NCI-H1417 treated with DMSO at 0.1 percent for 48 hours (cell line): ENCODE measurements at places on chromosomes 11 and 22.

DNA sequence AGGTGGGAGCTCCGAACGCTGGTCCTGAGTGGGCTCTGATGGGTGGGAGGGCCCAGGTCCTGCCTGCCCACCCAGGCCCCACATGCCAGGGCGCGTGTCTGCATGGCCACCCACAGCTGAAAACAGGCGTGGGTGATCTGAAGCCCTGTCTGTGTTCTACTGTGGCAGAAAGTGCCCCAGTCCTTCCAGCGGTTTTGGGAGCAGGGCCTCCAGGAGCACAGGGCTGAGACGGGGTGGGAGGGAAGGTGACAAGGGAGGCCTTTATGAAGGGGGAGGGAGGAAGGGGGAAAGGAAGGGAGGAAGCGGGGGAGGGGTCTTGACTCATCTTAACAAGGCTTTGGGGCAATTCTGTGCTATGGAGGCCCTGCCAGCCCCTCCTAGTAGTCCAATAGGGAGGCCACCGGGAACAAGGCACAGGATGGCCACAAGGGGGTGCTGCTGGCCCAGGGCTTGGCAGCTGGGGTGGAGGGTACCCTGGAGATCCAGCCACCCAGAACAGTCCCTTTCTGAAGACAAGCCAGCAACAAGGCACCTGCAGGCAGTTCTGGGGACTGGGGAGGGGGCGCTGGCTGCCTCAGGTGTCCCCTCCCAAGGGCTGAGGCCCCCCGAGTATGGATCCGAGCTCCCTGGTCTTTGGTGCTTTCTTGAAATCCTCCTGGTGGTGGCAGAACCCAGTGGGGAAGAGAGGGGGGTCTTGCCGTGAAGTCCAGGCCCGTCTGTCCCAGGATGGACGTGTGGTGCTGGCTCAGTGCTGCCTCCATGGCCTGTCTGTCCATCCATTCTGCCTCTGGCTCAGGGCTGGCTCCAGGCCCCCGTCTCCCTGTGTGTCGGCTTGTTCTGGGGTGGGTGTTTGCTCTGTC, 6.3 kb upstream of the FADS3 start:
- peak; percentile 6 for DNase-seq

GRCh38 chr11:28107191-28107749, 686 bp downstream of the KIF18A start:
- no peak for DNase-seq

- DNase-seq = no peak
Observed at GRCh38 chr11:75899806-75900205, 84.8 kb downstream of the UVRAG start.

DNA sequence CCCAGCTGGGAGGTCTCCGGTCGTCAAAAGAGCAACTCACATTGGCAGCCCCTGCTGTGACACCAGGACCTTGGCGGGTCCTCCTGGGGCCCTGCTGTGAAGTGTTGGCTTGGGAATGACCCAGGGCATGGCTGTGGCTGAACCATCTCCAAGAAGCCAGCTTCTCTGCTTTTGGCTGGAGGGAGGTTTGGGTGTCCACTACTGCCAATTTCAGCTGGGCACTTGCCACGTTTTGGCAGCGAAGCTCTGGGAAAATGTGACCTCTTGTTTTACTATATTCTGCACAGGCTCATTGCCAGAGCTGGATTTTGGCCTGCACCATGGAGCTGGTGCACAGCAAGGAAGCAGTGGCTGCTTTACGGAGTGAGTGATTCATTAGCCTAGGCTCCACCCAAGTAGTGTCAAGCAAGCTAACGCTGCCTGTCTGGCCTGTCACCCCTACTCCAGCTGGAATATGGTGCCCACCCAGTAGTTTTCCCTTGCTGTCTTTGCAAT, 24.3 kb upstream of the SMCO4 start:
- DNase-seq = no peak

GRCh38 chr22:42863349-42863961, 6.4 kb upstream of the ARFGAP3 start:
- no peak for DNase-seq

DNA sequence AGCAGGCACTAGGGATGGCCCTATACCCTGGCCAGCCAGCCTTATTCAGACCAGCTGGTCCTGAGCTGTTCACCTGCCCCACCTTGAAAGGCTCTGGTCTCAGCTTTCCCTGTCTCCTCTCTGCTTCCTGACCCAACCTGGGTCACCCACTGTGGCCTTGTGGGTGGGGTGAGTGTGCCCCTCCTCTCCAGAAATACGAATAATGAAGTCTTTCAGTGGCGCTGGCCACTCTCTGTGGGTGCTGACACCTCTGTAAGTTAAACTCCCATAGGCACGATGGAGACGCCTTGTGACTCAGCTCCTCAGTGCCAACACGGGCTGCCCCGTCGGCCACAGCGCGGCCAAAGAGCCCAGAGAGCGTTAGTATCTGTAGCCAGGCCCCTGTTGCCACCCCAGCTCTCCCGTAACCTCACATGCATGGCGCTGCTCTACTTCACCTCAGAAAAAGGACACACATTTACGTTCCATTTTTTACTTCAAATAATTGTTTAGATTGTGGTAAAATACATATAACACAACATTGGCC, 74.6 kb upstream of the SEPTIN5 start:
- no peak for DNase-seq

DNA sequence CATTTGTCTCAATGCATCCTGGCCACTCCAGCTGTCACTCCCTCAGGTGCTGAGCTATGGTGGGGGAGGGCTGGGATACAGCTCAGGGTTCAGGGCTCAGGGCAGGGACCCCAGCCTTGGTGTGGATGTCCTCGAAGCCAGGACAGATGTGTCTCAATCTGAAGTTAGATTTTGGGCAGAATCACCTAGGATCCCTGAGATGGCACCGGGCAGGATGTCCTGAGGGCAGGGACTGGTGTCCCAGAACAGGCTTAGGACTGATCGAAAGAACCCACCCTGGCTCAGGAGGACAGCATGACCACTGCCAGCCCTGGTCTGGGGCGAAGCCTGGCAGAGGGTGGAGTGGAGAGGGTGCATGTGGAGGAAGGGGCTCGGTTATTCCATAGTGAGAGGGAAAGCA, 96.8 kb upstream of the THY1 start:
- no peak for DNase-seq

- no peak for DNase-seq
Observed at GRCh38 chr11:58609723-58610122, 12.7 kb upstream of the CNTF start.

DNA sequence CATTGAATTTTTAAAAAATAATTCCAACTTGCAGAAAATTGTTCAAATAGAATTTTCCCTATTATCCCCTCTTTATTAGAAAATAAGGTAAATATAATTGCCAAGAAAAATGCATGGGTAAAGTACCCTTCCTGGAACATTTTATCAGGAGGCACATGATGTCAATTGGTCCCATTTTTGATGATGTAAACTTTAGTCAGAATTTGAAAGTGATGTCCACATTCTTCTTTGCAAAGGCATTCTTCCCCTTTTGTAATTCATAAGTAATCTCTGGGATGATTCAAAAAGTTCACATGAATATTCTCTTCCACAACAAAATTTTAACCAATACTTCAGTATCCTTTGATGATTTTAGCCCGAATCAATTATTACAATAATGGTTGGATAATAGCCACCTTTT, 86.9 kb upstream of the ANO3 start:
- no peak for DNase-seq

- DNase-seq = no peak
Observed at GRCh38 chr22:26673486-26673885, 16.1 kb downstream of the MIAT start.

DNA sequence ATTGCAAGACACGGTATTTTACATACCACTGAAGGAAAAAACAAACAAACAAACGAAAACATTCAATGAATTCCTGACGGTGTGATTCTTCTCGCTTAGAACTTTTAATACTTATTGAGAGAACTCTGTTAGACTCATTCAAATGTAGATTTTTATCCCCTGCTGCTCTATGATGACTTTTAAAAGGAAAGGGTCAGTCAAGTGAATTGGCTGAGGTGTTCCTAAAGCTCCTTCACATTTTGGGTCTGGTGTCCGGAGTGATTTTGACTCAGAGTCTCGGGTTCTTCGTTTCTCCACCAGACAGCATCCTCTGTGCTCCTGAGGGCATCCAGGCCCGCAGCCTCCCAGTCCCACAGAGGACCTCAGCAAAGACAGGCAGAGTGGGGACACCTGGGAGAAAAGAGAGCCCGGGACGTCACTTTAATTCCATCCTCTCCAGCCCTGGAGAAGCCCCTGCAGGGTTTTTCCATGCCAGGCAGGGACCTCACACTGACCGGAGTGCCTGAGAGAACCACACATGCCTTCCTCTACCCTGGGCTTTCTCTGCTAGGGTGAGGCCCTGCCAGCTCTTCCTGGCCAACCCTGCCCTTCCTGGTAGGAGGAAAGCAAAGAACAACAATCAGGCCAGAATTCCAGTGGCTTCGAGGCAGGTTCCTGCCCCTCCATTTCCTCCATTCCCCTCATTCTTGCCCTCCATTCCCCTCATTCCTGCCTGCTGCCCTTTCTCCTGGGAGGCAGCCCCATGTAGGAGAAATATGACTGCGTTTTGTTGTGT, 1.4 kb upstream of the CSF2RB start:
- DNase-seq = no peak

GRCh38 chr11:14081581-14082231, 119.2 kb downstream of the SPON1 start:
- DNase-seq = no peak

DNA sequence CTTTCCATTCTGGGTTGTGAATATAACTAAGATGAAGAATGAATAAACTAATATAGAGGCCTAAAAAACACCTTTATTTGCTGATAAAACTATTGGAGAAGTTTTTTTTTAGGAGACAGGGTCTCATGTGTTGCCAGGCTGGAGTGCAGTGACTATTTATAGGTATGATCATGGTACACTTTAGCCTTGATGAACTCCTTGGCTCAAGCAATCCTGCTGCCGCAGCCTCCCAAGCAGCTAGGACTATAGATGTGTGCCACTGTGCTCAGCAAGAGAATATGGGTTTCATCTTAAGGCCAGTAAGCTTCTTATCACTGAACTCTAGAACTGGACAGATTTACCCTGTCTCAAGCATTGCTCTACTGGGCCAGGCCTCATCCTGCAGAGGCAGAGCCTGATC, 26.6 kb downstream of the CCDC90B start:
- DNase-seq = no peak

GRCh38 chr22:37147186-37147990, 2.3 kb downstream of the IL2RB start:
- DNase-seq = no peak

- DNase-seq = no peak
Observed at GRCh38 chr11:86383041-86383955, 8.6 kb downstream of the CCDC81 start.

- no peak for DNase-seq
Observed at GRCh38 chr22:33088418-33088817, 30.2 kb upstream of the SYN3 start.

GRCh38 chr11:79173615-79174014, 267.2 kb downstream of the TENM4 start:
- no peak for DNase-seq

DNA sequence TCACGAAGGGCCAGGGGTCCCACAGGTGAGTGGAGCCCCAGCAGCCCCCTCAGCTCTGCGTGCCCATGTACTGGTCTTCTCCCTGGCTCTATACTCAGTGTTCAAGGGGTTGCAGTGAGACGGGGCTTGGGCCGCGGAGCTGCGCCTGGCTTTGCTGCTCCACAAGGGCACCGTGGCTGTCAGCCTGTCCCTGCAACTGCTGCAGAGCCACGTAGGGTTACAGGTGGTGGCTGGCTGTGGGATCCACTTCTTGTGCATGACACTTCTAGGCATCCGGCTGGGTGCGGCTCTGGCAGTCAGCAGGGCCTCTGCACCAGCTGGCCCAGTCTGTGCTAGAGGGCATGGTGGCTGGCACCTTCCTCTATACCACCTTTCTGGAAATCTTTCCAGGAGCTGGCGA, 14.3 kb downstream of the MTFP1 start:
- no peak for DNase-seq

GRCh38 chr22:21674638-21675245, 8.9 kb downstream of the PPIL2 start:
- no peak for DNase-seq

DNA sequence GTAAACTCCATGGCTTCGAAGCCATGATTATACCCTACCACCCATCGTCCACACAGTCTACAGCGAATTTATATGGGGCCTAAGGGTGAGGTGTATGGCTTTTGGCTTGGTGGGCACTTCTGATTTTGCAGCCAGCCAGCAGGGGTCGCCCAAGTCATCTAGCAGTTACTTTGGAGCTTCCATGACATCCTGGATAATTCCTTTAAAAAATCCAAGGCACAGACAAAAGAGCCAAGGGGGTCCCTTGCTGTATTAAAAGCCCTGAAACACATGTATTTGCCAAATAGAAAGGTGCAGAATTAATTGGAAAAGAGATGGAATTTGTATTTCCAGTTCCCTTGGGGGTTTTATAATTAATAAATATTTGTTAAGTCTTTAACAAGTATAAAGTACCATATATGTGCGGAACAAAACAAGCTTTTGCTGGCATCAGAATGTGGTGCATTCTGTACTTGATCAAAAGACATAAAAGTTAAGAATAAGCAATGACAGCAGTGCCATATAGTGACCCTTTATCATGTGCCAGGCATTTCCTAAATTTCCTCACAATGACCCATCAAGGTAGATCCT, 132.8 kb upstream of the PITPNB start:
- DNase-seq = no peak

DNA sequence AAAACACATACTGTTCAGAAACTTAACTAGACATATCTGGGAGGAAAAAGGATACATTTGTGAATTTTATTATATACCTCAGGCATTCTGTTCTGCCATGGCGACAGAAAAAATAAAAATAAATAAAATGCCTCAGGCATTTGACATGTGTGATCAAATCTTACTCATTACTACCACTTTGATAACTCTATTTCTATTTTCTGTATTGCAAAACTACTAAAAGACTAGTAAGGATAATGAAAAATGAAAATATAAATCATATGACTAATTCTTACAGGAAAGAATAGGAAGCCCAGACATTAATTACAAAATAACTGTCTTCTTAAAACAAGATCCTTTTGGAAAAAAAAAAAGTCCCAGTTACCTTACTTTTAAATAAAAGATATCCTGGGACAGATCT, 5.3 kb downstream of the PICALM start:
- DNase-seq = no peak

- no peak for DNase-seq
Observed at GRCh38 chr11:96127596-96127959, 203.7 kb upstream of the MTMR2 start.

GRCh38 chr22:48154169-48154942, 1391.9 kb downstream of the TBC1D22A start:
- DNase-seq = no peak

DNA sequence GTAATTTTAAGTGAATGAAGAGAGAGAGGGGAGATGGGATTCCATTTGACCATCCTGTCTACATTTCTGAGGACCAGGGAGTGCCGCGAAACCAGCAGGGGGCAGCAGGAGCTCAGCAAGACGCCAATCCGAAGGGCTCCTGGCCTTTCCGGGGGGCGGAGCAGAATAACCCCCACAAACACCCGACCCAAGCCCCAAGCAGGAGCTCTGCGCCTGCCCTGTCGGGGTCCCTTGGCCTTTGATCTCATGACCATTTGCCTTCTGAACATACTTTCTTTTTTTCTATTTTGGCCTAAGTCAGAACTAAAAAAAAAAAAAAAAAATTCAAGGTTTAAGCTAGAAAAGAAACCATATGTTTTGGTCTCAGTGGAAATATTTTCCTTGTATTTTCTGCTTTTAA, 21.9 kb upstream of the SCN2B start:
- peak; percentile 5 for DNase-seq

GRCh38 chr22:38347944-38348750, 30.9 kb upstream of the CSNK1E start:
- no peak for DNase-seq

GRCh38 chr11:57815877-57816276, 54.3 kb downstream of the CTNND1 start:
- no peak for DNase-seq

- no peak for DNase-seq
Observed at GRCh38 chr11:44673688-44674087, 53.1 kb upstream of the TSPAN18 start.
